Right ventricle myocardium superior (tissue), 1 donor: ENCODE measurements at places on chromosomes 3 and 15. TPM values are rescaled to one million over a fixed set of nuclear protein-coding genes. Genes with fewer than 3 reads are reported as not detected.

DZIP1L gene
- total RNA-seq = 4.1 TPM

PIGZ gene
- 2.2 TPM for total RNA-seq

BFSP2 gene
- total RNA-seq = not detected

GRCh38 chr3:10928961-10929471 lies 63.5 kb upstream of the SLC6A1 start:
- DNase-seq = no peak

DNA sequence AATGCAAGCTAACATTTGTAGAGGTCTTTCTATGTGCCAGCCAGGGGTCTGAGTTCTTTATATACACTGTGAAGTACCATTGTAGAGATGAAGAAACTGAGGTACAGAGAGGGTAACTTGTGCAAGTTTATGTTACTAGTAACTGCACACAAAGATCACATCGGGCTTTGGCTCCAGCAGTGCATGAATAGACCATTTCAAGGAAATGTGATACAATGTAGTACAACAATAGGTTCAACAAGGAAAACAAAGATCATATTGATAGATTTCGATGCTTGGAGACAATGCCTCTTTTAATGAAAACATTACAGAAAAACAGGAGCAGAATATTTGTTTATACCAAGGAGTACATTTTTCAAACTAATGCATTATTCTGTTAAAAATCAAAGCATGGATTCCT lies 115.3 kb downstream of the POLR2M start:
- DNase-seq = no peak

MRPL47 gene
- total RNA-seq = 44.4 TPM

DNA sequence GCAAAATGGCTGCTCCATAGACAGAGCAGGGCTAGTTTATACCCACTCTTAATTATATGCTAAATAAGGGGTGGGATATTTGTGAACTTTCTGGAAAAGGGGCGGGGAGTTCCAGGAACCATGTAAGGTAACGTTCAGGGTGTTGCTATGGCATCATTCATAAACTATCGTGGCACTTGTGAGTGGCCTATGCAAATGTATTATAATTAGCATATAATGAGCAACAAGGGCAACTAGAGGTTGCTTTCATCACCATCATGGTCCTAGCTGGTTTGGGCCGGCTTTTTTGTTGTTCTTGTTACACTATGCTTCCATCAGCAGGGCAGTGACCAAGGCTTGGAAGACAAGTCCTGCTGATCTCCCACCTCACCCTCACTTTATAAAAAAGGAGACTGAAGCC lies 43.2 kb upstream of the FGD5 start:
- no peak for DNase-seq

STRA6 gene
- not detected for total RNA-seq

- DNase-seq = no peak
These were observed 14.5 kb downstream of the GP5 start for GRCh38 chr3:194384569-194385001.

GHSR gene
- not detected for total RNA-seq

DNA sequence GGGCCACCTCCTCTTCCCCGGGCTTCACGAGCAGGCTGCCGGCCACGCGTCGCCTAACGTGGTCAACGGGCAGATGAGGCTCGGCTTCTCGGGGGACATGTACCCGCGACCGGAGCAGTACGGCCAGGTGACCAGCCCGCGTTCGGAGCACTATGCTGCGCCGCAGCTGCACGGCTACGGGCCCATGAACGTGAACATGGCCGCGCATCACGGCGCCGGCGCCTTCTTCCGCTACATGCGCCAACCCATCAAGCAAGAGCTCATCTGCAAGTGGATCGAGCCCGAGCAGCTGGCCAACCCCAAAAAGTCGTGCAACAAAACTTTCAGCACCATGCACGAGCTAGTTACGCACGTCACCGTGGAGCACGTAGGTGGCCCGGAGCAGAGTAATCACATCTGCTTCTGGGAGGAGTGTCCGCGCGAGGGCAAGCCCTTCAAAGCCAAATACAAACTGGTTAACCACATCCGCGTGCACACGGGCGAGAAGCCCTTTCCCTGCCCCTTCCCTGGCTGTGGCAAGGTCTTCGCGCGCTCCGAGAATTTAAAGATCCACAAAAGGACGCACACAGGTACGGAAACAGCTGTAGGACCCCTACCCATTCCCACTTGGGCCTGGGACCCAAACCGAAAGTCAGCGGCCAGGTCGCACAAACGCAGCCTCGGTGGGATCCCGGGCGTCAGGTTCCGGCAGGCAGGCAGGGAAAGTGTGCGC lies 1.5 kb downstream of the ZIC1 start:
- no peak for DNase-seq

SENP7 gene
- 8.4 TPM for total RNA-seq

ITGA11 gene
- 32.2 TPM for total RNA-seq

- DNase-seq = no peak
These were observed 168.9 kb downstream of the KLHL25 start for GRCh38 chr15:85625856-85626255.

DAG1 gene
- 122 TPM for total RNA-seq

CCDC39 gene
- total RNA-seq = not detected

DNA sequence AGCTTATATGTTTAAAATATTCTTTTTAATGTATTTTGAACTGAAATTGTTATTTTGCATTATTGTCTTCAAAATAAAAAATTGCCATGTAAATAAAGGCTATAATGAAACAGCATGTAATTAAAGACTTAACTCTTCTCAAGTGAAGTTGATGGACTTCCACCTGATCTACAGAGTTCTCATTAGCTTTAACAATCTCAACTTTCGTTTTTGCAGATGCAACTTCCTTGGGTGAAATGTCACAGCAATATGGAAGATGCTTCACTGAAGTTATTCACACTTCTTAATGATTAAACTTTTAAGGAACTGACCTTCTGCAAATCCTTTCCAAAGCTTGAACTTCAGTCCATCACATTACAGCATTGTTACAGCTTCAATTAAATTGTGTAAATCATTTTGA lies 63.6 kb downstream of the OSTN start:
- DNase-seq = no peak

DUSP7 gene
- total RNA-seq = 23.2 TPM
